ENCODE measurements at places on chromosomes 7 and 10. TPM values are rescaled to one million over a fixed set of nuclear protein-coding genes. Genes with fewer than 3 reads are reported as not detected.

The TAS2R41 gene
- not detected for total RNA-seq

The NPY4R gene
- total RNA-seq: 57.9 TPM

The PLPP4 gene
- total RNA-seq: not detected

The CNPY1 gene
- not detected for total RNA-seq

The NYAP1 gene
- total RNA-seq: 4.2 TPM

The ATRNL1 gene
- 0.20 TPM for total RNA-seq

The C10orf53 gene
- not detected for total RNA-seq

The PDSS1 gene
- total RNA-seq: 14.6 TPM

The PLXNA4 gene
- total RNA-seq: 0.49 TPM

The SLC29A4 gene
- total RNA-seq: 15.9 TPM

The EBF3 gene
- total RNA-seq: 0.20 TPM

The CCNJ gene
- 4.3 TPM for total RNA-seq

The CDH23 gene
- total RNA-seq: 3.9 TPM

The FFAR4 gene
- total RNA-seq: 0.22 TPM

The FBXO24 gene
- total RNA-seq: 0.07 TPM
